Cortex of kidney (tissue), 1 donor: ENCODE measurements at places on chromosomes 5 and 9.

DNA sequence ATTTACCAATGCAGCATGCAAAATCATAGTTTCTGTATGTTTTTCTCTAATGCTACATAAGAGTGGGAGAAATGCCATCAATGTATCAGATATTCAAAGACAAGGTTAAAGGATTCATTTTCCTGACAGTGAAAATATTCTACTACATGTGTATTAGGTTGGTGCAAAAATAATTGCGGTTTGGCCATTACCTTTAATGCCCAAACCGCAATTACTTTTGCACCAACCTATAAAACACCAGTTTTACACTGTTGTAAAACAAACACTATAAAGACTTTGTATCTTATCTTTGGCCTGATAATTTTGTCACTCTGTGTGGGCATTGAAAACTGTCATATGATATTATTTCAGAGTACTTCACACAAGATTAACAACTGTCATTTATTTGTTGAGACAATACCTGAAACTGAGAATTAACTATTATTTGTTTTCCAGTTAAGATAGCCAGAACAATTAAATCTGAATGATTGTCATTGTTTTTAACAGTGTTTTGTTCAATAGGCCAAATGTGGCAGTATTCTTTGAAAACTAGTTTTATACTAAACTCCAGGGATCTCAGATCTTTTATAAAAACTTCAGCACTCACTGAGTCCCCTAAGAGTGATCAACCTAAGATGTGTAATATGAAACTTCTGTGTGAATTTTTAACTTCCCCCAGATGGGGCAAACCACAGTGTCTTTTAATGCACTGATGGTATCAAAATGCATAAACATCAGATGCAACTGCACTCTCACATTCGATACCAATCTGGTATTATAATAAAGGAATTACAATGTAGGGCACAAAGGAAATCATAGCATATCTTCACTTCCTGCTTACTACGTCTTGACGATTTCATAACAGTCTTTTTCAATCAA lies 53.8 kb upstream of the FBN2 start:
- DNase-seq, result no peak

- DNase-seq, result no peak
Observed at GRCh38 chr9:127347831-127348776, 48.9 kb upstream of the SLC2A8 start.

DNA sequence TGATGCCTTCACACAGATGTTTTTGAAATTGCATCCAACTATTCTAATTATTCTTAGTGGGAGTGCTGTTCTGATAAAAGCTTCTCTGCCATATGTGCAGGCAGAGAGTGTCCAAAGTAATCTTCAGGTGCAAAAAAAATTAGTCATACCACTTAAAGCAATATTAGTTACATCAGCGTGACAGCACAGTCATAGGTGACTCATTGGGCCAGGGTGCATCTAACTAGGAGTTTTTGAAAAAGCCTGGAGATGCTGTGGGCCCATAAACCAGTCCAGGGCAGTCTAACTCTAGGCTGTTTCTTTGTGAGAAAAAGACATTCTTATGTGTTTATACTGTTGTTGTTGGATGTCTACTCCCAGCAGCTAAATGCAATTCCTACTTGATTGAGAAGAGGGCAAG lies 33.0 kb upstream of the C6 start:
- no peak for DNase-seq

- DNase-seq, result no peak
Observed at GRCh38 chr5:141095263-141095641, 837 bp downstream of the PCDHB2 start.

DNA sequence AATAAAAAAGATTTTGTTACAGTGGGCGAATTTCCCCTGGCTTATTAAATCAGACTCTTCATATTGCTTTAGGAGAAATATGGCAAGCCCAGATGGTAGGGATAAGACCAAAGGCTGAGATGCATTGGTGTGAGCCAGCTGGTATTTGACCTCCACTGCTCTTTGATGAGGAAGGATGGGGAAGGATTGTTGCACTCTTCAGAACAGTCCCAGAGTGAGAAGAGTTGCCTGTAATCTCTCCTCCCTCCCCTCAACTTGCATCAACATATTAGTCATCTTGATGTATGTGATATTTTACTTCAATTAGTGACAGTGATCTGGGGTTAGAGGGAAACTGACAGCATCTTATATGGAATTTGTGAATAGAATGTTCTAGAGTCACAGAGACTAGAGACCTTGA lies 136.6 kb downstream of the ADAMTS12 start:
- no peak for DNase-seq

DNA sequence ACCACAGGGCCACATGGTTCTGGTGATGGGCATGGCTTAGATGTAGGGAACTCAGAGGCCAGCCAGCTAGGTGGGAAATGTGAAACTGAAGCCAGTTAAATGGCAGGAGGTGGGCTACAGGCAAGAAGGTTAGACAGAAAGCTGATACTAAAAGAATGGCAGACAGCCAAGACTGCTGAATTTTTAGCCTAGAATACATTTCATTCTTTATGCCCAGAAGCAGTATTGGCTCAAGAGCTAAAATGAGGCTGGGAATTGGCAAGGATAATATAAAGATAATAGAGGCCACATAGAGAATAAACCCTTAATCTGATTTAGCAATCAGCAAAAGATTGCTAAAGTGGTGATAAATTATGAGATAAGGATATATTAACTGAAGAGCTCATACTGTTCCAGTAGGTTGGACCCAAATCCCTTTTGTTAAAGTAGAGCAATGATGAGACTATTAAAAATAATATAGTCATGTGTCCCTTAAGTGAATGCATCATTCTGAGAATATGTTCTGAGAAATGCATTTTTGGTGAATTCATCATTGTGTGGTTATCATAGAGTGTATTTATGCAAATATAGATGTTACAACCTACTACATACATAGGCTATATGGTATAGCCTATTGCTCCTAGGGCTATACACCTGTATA lies 234.3 kb downstream of the CHSY3 start:
- no peak for DNase-seq

GRCh38 chr5:34900652-34901051 lies 14.7 kb downstream of the RAD1 start:
- no peak for DNase-seq

DNA sequence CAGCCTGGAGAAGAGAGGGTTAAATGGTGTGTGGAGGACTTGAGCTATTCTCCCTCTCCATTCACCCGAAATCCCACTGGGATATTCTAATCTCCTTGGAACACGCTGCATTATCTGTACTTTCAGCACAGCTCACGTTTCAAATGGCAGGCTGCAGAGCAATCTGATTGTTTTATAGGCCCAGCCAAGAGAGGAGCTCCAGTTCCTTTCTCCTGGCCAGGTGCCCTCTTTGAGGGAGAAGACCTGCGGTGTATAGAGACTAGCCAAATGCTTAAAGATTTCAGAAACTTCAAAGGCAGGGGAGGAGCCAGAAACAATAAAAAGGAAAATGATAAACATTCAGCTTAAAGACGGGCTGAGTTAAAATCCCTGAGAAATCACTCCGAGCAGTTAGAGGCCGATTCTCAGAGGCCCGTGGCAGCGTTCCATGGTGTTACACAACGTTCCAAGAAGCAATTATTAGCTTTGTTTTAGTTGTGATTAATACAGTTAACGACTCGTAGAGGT lies 564.0 kb upstream of the KLF4 start:
- DNase-seq, result no peak

- DNase-seq, result no peak
Observed at GRCh38 chr5:130514984-130515690, 610.9 kb downstream of the CHSY3 start.

DNA sequence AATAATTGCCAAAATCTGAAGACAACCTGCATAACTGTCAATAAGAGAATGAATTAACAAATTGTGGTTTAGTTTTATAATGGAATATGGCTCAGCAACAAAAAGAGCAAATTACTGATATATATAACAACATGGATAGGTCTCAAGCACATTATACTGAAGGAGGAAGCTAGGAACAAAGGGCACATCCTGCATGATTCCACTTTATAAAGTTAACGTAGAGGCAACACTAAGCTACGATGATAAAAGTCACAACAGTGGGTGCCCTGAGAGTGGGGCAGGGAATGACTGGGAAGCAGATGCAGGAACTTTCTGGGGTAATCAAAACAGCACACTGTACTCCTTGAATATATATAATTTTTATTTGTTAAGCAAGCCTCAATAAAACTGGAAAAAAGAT lies 165.2 kb downstream of the RMI1 start:
- DNase-seq, result no peak

DNA sequence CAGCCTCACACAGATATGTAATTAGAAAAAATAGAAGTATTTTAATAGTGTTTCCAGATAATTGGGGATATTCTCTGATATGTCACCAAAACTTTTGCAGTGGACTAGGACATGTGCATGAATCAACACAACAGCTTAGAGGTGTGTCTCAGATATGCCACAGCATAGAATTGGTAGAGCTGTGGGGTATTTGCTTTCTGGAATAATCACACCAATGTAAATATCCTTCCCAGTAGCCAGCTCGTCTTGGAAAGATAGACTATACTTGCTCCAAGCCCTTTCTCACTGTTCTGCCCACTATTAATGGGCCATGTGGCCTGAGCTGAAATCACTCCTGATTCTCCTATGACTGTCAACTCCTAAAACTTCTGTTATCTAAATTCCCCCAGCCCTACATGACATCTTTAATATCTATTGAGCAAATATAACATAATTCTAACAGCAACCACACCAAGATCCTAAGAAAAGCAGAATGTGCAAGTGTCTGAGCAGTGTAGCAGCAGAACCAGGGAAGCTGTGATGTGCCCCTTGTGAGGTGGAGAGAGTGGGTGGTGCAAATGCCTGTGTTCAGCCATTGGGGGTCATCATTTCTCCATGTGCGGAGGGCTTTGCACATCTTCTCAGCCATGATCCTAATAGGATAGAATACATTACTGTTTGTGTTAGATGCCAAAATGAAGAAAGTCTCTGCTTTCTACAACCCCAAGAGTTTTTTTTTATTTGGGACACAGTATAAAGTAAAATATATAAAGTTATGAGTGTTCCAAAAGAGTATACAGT lies 65.0 kb downstream of the MELK start:
- no peak for DNase-seq

GRCh38 chr9:131815970-131816873 lies 76.3 kb upstream of the RAPGEF1 start:
- no peak for DNase-seq

DNA sequence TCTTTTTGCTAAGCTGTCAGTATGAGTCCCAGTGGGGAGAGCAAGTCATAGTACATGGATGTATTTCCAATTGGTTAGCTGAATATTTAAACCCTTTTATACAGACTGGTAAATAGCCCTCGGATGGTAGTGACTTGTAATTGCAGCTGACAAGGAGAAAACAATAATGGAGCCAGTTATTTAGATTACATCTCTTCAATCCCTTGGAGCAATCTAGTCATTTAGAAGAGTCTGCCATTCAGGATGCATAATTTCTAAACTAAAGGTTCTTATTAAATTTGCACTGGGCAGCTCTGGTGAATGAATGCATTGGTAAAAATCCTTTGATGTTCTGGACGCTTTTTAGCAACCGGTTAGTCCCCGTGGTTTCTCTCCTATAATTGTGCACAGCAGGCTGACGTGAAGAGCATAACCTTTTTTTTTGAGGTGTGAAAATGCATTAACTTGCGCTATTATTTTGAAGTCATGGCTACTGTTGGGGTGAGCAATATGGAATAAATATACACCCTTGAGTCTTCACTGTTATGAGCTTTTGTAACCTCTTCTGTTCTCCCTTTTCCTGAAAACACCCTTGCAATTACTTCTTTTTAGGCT lies 158.6 kb upstream of the CD180 start:
- DNase-seq, result no peak

- DNase-seq, result no peak
Observed at GRCh38 chr5:36058776-36059175, 7.9 kb downstream of the UGT3A2 start.

- DNase-seq, result no peak
Observed at GRCh38 chr5:131064669-131065371, 100.2 kb downstream of the HINT1 start.

GRCh38 chr5:95555553-95555952 lies 652 bp downstream of the ARSK start:
- no peak for DNase-seq

DNA sequence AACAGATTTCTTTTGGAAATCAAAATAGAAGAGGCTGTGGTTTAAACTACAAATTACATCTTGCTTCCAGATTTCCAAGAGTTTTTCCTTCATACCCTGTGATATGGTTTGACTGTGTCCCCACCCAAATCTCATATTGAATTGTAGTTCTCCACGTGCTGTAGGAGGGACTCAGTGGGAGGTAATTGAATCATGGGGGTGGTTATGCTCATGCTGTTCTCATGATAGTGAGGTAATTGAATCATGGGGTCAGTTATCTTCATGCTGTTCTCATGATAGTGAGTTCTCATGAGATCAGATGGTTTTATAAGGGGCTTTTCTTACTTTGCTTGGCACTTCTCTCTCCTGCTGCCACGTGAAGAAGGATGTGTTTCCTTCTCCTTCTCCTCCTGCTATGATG lies 687.0 kb upstream of the ZNF608 start:
- no peak for DNase-seq

- no peak for DNase-seq
Observed at GRCh38 chr9:97512966-97513560, 11.6 kb downstream of the TMOD1 start.

DNA sequence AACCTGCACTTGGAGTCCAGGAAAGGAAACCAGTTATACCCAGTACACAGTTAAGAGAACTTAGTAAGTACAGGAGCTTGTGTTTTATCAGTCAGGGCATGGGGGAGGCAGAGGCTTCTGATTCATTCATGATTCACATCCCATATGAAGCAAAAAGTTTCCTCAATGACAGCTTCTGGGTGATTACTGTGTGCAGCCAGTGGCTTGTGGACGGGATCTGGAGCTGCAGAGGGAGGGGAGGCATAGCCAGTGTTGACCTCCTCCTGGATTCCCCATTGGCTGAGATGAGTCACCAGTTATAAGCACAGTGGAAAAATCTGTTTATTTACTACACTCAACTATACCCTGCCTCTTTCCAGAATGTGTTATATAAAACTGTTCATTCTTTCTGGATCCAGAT lies 17.7 kb downstream of the IL31RA start:
- no peak for DNase-seq

GRCh38 chr5:2133080-2133479 lies 250.4 kb upstream of the IRX4 start:
- no peak for DNase-seq

GRCh38 chr5:34529581-34530331 lies 126.4 kb upstream of the RAI14 start:
- no peak for DNase-seq

GRCh38 chr5:159402856-159403255 lies 72.6 kb upstream of the IL12B start:
- no peak for DNase-seq

DNA sequence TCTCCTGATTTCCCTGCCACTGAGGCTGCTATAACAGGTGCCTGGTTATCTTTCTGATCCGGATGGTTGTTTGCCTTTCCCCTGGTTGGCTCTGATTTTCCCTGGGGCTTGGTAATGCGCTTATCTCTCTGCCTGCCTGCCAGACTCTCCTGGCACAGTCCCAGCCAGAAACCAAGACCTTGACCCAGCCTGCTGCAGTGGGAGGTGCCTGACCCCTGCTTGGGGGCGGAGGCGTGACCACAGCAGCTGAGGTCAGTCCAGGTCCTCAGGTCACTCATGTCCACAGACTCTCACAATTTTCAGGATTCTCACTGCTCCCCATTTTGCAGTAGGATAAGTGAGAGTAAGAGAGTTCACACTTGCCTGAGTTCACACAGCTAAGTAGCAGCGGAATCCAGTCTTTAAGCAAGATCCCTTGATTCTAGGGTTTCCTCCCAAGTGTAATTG lies 24.4 kb upstream of the SYNPO start:
- DNase-seq, result no peak
